ENCODE measurements at places on chromosomes 11 and 22. TPM values are rescaled to one million over a fixed set of nuclear protein-coding genes. Genes with fewer than 3 reads are reported as not detected.

DNA sequence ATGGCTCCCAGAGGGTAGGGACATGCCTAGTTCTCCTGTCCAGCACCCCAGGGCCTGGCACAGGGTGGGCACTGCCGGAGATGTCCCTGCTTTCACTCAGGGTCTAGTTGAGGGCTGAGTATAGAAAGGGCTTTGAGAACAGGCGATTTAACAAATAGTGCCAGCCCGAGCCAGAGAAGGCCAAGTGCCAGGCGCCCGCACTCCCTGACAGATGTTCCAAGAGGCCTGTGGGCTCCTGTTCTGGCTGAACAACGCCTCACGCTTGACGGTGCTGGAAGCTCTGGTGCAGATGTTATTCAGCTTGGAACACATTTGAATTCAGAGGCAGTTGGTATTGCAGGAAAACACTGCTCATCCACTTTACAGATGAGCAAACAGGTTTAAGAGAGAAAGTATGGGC is 46.5 kb downstream of the NFAM1 start:
- DNase-seq = no peak
- no peaks in the 10 kb centered on the region for H3K36me3 ChIP-seq
- H3K4me3 ChIP-seq = no peak overlapping the region
- peaks cover 5% of the 10 kb centered on the region for H3K4me1 ChIP-seq

GRCh38 chr11:68546555-68546954 is 86.0 kb downstream of the PPP6R3 start:
- no peak for DNase-seq
- no peak overlapping the region for H3K27ac ChIP-seq
- no peak overlapping the region for H3K4me3 ChIP-seq

- peaks cover 16% of the 10 kb centered on the region for H3K27me3 ChIP-seq
- DNase-seq = peak; percentile 7
- H3K4me1 ChIP-seq = no peaks in the 10 kb centered on the region
- H3K4me3 ChIP-seq = no peak overlapping the region
- no peaks in the 10 kb centered on the region for H3K36me3 ChIP-seq
- no peak overlapping the region for H3K27ac ChIP-seq
Observed at GRCh38 chr22:22168190-22168940, 76.2 kb upstream of the VPREB1 start.

DNA sequence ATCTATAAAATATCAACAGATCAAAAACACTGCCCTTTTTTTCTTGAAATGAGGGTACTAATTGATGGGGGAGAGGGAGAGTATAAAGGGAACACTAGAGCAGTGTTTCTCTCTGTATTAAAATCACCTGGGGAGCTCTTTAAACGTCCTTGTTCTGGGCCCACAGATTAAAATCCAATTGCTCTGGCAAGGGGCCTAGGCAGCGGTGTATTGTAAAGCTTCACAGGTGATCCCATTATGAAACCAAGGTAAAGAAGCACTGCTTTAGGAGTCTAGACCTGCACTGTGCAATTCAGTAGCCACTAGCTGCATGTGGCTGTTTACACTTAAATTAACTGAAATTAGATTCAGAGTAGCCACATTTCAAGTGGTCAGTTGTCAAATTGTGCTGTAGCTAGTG is 3.0 kb downstream of the AQP11 start:
- no peak overlapping the region for H3K27ac ChIP-seq
- no peak overlapping the region for H3K4me3 ChIP-seq
- no peaks in the 10 kb centered on the region for H3K36me3 ChIP-seq
- no peaks in the 10 kb centered on the region for H3K27me3 ChIP-seq
- no peak for DNase-seq
- H3K4me1 ChIP-seq = peaks cover 15% of the 10 kb centered on the region

The CTSW gene
- not detected for polyA plus RNA-seq

DNA sequence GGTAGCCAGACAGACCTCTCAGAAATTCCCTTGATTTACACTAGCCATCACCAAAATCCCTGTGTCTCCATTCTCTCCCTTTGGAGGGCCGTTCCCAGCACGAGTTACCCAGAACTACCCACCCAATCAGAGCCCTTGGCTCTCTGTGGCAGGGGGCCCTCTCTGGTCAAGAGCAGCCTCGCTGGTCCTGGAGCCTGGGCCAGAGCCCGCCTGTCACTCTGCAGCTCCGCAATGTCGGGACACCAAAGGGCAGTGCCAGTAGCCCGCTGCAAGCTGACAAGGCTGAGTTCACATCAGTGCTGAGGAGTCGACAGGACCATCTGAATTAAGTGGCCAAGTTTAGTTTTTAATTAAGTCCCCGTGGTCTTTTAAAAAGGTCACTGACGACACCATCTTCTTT is 241.6 kb downstream of the ST3GAL4 start:
- no peak overlapping the region for H3K4me3 ChIP-seq
- peaks cover 4% of the 10 kb centered on the region for H3K27me3 ChIP-seq
- no peak for DNase-seq
- no peak overlapping the region for H3K27ac ChIP-seq
- H3K4me1 ChIP-seq = no peaks in the 10 kb centered on the region
- H3K36me3 ChIP-seq = no peaks in the 10 kb centered on the region

DNA sequence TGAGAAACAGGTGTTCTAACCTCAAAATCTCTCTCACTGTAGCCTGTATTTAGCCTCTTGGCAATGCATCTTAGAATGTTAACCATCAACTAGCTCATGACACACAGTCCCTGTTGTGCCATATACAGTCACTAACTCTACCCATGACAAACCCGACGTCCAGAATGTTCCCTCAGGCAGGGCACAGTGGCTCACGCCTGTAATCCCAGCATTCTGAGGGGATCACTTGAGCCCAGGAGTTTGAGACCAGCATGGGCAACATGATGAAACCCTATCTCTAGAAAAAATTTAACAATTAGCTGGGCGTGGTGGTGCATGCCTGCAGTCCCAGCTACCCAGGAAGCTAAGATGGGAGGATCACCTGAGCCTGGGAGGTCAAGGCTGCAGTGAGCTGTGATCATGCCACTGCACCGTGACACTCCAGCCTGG is 18.2 kb upstream of the CCDC34 start:
- H3K27ac ChIP-seq = no peak overlapping the region
- H3K27me3 ChIP-seq = no peaks in the 10 kb centered on the region
- H3K36me3 ChIP-seq = peaks cover 11% of the 10 kb centered on the region

- H3K27ac ChIP-seq = no peak overlapping the region
- no peaks in the 10 kb centered on the region for H3K27me3 ChIP-seq
- no peaks in the 10 kb centered on the region for H3K36me3 ChIP-seq
- no peak for DNase-seq
- H3K4me3 ChIP-seq = no peak overlapping the region
- H3K4me1 ChIP-seq = peaks cover 16% of the 10 kb centered on the region
Observed at GRCh38 chr22:27624705-27625104, 176.9 kb downstream of the MN1 start.

The PIWIL4 gene
- polyA plus RNA-seq = 0.37 TPM

- peaks cover 4% of the 10 kb centered on the region for H3K27me3 ChIP-seq
- DNase-seq = no peak
- H3K36me3 ChIP-seq = peaks cover 8% of the 10 kb centered on the region
- H3K4me3 ChIP-seq = no peak overlapping the region
- no peak overlapping the region for H3K27ac ChIP-seq
Observed at GRCh38 chr22:46293577-46294260, 3.0 kb upstream of the GTSE1 start.

DNA sequence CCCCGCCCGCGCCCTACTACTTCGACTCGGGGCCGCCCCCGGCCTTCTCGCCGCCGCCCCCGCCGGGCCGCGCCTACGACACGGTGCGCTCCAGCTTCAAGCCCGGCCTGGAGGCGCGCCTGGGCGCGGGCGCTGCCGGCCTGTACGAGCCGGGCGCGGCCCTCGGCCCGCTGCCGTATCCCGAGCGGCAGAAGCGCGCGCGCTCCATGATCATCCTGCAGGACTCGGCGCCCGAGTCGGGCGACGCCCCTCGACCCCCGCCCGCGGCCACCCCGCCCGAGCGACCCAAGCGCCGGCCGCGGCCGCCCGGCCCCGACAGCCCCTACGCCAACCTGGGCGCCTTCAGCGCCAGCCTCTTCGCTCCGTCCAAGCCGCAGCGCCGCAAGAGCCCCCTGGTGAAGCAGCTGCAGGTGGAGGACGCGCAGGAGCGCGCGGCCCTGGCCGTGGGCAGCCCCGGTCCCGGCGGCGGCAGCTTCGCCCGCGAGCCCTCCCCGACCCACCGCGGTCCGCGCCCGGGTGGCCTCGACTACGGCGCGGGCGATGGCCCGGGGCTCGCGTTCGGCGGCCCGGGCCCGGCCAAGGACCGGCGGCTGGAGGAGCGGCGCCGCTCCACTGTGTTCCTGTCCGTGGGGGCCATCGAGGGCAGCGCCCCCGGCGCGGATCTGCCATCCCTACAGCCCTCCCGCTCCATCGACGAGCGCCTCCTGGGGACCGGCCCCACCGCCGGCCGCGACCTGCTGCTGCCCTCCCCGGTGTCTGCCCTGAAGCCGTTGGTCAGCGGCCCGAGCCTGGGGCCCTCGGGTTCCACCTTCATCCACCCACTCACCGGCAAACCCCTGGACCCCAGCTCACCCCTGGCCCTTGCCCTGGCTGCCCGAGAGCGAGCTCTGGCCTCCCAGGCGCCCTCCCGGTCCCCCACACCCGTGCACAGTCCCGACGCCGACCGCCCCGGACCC is 17.4 kb upstream of the ACR start:
- no peaks in the 10 kb centered on the region for H3K36me3 ChIP-seq
- no peak for DNase-seq
- H3K27me3 ChIP-seq = peaks cover 22% of the 10 kb centered on the region
- H3K27ac ChIP-seq = no peak overlapping the region

DNA sequence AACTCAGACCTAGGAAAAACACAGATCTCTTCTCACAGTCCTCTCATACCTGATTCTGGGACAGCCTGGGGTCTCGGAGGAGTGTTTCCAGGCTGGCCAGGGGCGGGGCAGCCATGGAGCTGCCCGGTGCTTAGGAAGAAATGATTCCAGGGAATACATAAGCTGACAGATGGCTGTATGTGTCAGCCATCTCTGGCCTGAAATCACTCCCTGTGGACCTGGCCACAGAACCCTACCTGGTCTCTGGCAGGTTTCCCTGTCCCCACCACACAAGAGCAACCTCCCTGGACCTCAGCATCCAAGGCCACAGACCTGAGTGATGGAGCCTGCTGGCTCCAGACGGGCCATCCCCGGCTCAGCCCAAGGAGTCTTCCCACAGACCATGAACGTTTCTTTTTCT is 10.0 kb downstream of the GGA1 start:
- H3K27me3 ChIP-seq = no peaks in the 10 kb centered on the region
- DNase-seq = no peak
- no peak overlapping the region for H3K27ac ChIP-seq
- no peak overlapping the region for H3K4me3 ChIP-seq
- H3K4me1 ChIP-seq = no peaks in the 10 kb centered on the region

GRCh38 chr22:42066937-42067336 is 3.7 kb downstream of the NAGA start:
- peaks cover 20% of the 10 kb centered on the region for H3K36me3 ChIP-seq
- peaks cover 14% of the 10 kb centered on the region for H3K4me1 ChIP-seq
- no peak overlapping the region for H3K27ac ChIP-seq
- H3K4me3 ChIP-seq = no peak overlapping the region

The BAIAP2L2 gene
- polyA plus RNA-seq = 2.3 TPM

The TRPC6 gene
- polyA plus RNA-seq = 0.04 TPM

The STT3A gene
- 183 TPM for polyA plus RNA-seq

The SHANK2 gene
- polyA plus RNA-seq = 0.41 TPM

The OR6T1 gene
- not detected for polyA plus RNA-seq

GRCh38 chr11:59610289-59610688 is 5.3 kb downstream of the OSBP start:
- no peak overlapping the region for H3K27ac ChIP-seq
- no peaks in the 10 kb centered on the region for H3K27me3 ChIP-seq
- H3K4me1 ChIP-seq = peaks cover 28% of the 10 kb centered on the region
- no peak for DNase-seq

The MS4A15 gene
- polyA plus RNA-seq = not detected

The MS4A12 gene
- not detected for polyA plus RNA-seq

The NAV2 gene
- 8.7 TPM for polyA plus RNA-seq

DNA sequence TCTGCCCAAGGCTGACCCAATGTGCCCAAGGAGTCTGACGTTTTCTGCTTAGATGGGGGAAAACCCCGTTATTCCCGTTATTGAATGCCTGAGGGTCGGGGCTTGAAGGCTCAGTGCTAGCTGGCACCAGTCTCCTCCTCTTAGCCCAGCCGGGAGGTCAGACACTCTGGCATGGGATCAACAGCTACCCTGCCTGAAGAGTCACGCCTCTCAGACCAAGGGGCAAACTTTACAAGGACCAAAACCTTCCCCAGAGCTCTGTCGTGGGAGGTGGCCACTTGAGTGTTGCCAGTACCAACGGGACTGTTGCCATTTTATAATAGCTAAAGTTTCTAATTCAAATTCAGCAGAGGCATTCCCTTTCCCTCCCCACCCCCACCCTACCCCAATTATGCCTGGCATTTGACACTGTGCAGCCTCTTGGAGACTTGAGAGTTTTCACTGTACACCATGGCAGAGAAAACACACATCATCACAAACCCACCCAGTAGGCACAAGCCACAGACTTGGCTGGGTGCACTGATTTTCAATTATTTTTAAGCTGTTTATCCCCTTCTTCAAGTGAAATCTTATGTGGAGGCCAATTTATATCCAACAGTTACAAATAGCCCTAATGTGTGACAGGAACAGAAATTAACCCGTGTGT is 137.5 kb upstream of the SYT13 start:
- H3K4me1 ChIP-seq = no peaks in the 10 kb centered on the region
- H3K27me3 ChIP-seq = no peaks in the 10 kb centered on the region

- H3K4me1 ChIP-seq = no peaks in the 10 kb centered on the region
- no peak overlapping the region for H3K4me3 ChIP-seq
- DNase-seq = no peak
- no peaks in the 10 kb centered on the region for H3K27me3 ChIP-seq
Observed at GRCh38 chr11:429931-430456, 11.8 kb downstream of the ANO9 start.

- DNase-seq = no peak
- peaks cover 5% of the 10 kb centered on the region for H3K4me1 ChIP-seq
- no peaks in the 10 kb centered on the region for H3K36me3 ChIP-seq
- peaks cover 14% of the 10 kb centered on the region for H3K27me3 ChIP-seq
Observed at GRCh38 chr11:1920909-1921573, 1.5 kb downstream of the TNNT3 start.

DNA sequence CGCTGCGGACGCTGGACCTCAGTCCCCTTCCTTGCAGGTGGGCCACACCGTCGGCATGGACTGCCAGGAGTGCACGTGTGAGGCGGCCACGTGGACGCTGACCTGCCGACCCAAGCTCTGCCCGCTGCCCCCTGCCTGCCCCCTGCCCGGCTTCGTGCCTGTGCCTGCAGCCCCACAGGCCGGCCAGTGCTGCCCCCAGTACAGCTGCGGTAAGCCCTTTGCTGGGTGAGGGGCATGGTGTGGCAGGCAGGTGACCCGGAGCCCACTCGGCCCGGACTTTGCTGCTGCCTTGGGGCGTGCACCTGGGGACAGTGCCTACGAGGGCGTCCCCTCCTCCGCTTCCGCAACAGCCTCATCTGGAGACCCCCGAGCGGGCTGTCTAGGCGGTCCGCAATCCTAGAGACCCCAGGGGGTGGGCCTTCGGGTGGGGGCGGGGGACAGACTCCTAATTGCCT is 25.4 kb upstream of the MUC5B start:
- H3K36me3 ChIP-seq = no peaks in the 10 kb centered on the region
- H3K27ac ChIP-seq = no peak overlapping the region
- no peaks in the 10 kb centered on the region for H3K4me1 ChIP-seq
- peaks cover 30% of the 10 kb centered on the region for H3K27me3 ChIP-seq

The MLC1 gene
- polyA plus RNA-seq = not detected

The APOA4 gene
- polyA plus RNA-seq = not detected

The LRRC55 gene
- not detected for polyA plus RNA-seq

The CCDC86 gene
- polyA plus RNA-seq = 21.4 TPM

- no peaks in the 10 kb centered on the region for H3K36me3 ChIP-seq
- H3K4me1 ChIP-seq = peaks cover 17% of the 10 kb centered on the region
- H3K4me3 ChIP-seq = no peak overlapping the region
Observed at GRCh38 chr22:46173152-46173551, 22.8 kb downstream of the PPARA start.
